ENCODE measurements at places on chromosomes 13 and 19. TPM values are rescaled to one million over a fixed set of nuclear protein-coding genes. Genes with fewer than 3 reads are reported as not detected.

DNA sequence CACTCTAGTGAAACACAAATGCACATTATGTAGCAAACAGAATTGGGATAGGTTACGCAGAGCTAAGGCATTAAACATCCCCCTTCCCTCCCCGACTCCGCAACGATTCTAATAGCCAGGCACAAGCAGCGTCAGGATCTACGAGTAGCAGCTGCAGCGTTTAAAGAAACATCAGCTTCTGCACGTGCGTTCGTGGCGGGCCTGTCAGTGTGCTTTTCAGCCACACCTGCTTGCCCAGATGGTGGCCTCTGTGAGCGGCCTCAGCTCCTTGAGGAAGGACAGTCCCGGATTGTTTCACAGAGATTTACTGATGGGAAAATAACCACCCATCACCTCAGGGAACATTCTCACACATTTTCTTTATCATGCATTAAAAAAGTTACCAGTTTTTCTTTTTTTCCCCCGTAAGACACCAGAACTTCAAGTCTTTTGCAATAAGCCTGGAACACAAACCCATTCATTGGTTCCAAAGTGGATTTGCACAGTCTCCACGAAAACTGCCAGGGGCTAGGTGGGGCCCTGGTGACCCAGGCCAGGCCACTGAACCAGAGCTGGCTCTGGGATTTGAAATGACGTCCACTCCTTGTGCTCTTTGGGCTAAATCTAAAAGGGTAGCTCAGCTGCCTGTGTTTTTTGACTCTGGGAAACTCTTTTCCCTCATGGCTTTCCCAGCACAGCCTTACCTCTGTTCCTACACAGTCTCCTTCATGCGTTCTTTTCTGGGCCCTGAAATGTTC is 325.5 kb downstream of the KCNRG start:
- no peak for DNase-seq

GRCh38 chr13:50529154-50529882 is 314.2 kb downstream of the DLEU7 start:
- DNase-seq = no peak

SHANK1 gene
- total RNA-seq = 0.06 TPM

DNA sequence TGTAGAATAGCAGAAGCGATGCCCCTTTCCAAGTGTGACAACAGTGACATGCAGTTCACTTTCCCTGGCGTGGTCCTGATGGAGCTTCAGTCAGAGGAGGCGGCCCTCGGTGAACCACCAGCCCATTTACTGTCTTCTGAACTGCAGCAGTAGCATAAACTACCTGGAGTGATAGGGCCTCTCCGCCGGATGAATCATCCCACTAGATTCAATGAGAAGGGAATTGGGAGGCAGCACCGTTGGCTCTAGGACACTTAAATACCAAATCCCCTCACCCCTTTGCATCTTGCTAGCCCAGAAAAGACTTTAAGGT is 112.8 kb upstream of the GPR12 start:
- no peak for DNase-seq

GRCh38 chr13:46492946-46493345 is 60.0 kb upstream of the LRCH1 start:
- DNase-seq = no peak

- no peak for DNase-seq
Observed at GRCh38 chr13:74300162-74300561, 166.0 kb upstream of the KLF12 start.

TNFSF9 gene
- 6.0 TPM for total RNA-seq

DNA sequence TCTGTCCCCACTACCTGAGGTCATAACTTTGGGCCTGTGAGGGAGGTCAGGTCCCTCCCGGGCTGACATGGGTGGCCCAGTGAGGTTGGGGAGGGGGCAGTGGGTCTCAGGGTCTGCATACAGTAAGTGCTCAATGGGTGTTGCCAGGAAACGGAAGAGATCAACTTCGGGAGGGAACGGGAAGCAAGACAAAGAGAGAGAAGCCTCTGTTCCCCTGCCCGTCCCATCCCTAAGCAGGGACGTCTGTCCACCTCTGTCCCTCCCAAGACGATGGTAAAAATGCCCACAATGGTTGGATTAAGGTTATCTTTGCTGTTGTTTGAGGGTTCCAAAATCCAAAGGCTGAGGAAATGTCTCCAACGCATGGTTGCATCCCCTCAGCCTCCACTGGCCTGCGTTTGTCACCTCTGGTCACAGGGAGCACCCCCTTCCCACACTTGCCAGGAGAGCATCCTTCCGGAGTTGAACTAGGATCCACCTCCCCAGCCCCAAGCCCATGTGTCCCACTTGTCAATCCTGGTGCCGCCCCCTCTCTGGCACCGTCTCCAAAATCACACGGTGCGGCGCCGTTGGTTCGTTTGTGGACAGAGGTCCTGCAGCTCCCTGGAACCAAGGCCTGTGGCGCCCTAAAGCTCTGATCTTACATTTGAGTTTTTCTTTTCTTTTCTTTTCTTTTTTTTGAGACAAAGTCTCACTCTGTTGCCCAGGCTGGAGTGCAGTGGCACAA is 774 bp upstream of the HOMER3 start:
- no peak for DNase-seq

DNA sequence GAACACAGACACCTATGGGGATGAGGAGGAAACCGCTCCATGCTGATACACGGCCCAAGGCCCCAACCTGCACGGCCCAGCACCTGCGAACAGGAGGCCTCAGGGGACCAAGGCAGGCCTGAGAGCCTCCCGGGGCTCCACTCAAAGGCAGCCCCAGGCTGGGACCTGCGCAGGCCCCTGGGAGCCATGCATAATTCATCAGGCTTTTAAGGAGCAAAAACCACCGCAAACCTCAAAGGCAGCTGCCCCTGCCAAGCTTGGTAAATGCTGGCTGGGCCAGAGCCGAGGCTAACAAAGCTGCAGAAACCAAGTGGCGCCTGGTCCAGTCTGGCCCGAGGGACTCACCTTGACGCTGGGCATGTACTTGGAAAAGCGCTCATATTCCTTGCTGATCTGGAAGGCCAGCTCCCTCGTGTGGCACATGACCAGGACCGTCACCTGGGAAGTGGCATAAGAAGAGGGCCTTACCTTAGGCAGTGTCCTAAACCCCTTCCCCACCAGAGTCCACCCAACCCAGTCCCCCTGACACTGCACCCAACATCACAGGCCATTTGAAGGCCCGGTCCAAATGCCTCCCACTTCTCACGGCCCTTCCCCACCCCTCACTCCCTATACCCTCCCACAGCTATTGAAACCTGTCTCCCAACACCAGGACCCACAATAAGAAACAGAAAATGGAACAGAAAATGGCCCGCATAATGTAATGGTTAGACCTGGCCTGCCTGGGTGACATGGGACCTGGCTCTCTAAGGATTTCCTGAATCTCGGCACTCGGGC is 7.8 kb downstream of the DDX39A start:
- DNase-seq = no peak

LYPD5 gene
- total RNA-seq = 0.70 TPM

DNA sequence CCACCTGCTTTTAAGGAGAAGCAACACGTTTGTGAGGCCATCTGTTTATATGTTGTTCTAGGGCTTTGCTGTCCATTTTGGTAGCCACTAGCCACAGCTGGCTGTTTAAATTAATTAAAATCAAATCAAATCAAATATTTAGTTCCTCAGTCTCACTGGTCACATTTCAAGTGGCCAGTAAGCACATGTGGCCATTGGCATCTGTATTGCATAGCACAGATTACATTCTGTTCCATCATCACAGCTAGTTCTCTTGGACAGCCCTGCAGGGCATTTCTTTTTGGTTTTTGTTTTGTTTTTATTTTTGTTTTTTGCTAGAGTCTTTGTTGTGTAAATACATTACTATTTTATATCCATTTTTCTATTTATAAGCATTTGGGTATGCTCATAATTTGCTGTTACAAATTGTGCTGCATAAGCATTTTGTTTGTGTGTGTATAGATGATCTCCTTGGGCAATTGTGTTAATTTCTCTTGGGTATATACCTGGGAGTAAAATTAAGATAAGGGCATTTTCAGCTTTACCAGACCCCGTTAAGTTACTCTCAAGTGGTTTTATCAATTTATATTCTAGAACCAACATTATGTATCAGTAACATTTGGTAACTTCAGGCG is 31.3 kb downstream of the SAE1 start:
- DNase-seq = no peak
